IPS-NIHi11 (cell line): ENCODE measurements at places on chromosomes 6 and 20.

- DNase-seq: no peak
Measured at GRCh38 chr6:17169291-17169690, 67.4 kb downstream of the STMND1 start.

GRCh38 chr6:24879351-24879750 is 56.4 kb downstream of the RIPOR2 start:
- DNase-seq: no peak

DNA sequence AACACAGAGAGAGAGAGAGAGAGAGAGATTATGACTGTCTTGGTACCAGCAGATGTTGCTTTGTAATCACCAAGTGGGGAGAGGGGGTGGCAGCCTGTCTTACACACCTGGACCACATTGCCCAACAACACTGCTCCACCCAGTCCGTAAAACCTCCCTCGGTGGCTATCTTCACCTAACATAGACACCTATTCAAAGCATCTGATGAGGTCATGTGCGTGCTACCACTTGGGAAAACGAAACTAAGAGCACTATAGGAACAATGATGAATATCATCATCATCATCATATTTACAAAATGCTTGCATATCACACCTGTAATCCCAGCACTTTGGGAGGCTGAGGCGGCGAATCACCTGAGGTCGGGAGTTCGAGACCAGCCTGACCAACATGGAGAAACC is 24.1 kb upstream of the SALL4 start:
- DNase-seq: no peak

DNA sequence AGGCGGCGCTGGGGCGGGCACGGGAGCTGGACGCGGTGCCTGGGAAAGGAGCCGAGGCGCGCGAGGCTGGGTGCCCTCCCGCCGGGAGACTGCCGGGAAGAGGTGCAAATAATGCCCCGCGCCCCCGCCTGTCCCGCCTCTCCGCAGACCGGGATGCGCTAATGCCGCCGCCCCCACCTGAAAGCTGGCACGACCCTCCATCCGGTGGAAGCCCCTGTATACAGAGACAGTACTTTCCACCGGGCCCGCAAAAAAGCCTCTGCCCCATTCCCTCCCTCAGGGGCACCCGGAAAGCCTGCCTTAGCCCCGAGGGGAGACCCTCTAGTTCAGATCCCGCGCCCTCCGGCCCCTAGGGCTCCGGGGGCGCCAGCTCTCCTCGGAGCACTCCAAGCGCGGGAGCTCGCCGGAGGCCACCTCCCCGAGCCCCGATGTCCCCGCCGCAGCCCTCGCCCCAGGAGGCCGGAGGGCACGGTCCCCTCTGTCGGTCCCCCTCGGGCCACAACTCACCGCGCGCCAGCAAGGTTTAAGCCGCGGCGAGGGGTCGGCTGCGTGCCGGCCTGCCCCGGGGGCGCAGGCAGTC is 1.2 kb downstream of the GRM4 start:
- no peak for DNase-seq

DNA sequence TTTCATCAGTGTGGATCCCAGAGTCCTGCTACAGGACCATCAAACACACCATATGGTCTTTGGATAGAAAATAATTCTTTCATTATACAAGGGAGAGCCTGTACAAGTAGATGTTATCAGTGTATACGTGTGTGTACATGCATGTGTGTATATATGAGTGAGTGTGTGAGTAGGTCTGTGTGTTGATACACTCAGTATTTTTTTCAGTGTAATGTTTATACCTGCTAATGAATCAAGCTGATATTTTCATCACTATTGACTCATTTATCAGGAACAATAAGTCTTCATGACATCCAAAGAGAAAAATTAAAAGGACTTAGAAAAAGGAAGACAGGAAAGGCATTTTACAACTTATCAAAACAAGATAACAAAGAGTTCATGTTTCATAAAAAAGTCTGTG is 66.5 kb downstream of the EPM2A start:
- no peak for DNase-seq

DNA sequence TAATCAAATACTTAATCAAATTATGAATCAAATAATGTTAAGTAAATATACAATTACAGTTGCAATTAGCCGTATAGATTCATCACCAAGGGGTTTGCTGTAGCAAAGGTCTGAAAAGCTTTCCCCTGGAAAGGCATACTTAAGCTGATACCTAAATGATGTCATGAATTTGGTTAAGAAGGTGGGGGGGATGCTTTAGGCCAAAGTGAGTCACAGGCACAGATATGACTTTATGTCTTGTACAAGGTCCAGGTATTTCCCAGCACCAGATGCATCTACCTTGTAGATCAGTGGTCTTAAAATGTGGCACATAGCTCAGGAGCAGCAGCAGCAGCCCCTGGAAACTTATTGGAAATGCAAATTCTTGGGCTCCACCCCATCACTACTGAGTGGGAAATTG is 557.3 kb upstream of the CDH4 start:
- DNase-seq: no peak

GRCh38 chr6:52815167-52816092 is 11.8 kb upstream of the GSTA1 start:
- DNase-seq: peak; percentile 80
